ENCODE measurements at places on chromosomes 6 and 20. TPM values are rescaled to one million over a fixed set of nuclear protein-coding genes. Genes with fewer than 3 reads are reported as not detected.

Gene COL9A1
- not detected for total RNA-seq

GRCh38 chr20:21006611-21007010 is 99.5 kb downstream of the LINC00237 start:
- no peak for DNase-seq

- no peak for DNase-seq
These were observed 20.1 kb upstream of the RNGTT start for GRCh38 chr6:88983532-88983931.

Gene ARID1B
- 129 TPM for total RNA-seq

DNA sequence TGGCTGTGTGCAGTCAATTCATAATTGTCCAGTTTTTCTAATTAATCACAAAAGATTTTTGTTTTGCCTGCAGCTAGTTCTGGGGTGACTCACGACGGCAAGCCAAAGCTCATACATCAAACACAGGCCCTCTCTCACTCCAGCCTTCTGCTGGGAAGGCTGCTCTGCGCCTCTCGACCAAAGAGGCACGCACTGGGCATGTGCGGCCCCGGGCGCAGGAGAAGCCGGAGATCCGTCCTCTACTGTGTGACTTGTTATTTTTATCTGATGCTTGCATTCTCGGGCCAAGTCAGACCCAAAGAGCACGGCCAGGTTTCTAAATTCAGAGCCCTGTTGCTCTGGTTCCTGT is 98.5 kb downstream of the TFAP2A start:
- no peak for DNase-seq

Data from natural killer cell treated with Interleukin-12 subunit alpha and Interleukin-12 subunit beta and Interleukin-15 and Interleukin-18, amount 100 ng/mL, for 72 hours (primary cell).